Activated CD4-positive, alpha-beta T cell treated with anti-CD3 and anti-CD28 coated beads, Interleukin-2, amount 50 U/mL, for 1 hour (primary cell): ENCODE measurements at places on chromosomes 7 and 10.

GRCh38 chr10:132671228-132672154 lies 114.5 kb downstream of the NKX6-2 start:
- no peak for DNase-seq

- no peak for DNase-seq
Observed at GRCh38 chr7:117682681-117683385, 190.4 kb downstream of the CTTNBP2 start.

DNA sequence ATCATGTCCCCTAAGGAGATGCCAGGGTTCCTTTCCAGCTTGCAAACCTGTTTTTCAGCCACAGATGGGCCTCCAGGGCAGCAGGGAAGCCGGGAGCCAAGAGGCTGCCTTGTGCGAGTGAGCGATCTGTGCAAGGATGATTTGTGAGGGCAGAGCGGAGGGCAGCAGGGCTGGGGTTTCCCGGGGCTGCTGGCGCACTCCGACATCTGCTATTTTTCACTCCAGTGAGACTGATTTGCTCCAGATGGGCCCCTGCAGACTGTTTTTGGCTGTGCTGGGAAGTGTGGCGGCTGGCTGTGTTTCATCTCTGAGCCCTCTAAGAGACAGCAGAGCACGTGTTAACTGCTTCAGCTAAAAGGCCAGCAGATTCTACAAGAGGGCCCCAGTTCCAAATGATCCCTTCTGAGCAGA lies 466.2 kb downstream of the TYW1 start:
- no peak for DNase-seq

- no peak for DNase-seq
Observed at GRCh38 chr10:44293306-44293778, 91.6 kb downstream of the CXCL12 start.

- DNase-seq: no peak
Observed at GRCh38 chr10:70504521-70505358, 26.2 kb downstream of the PALD1 start.

DNA sequence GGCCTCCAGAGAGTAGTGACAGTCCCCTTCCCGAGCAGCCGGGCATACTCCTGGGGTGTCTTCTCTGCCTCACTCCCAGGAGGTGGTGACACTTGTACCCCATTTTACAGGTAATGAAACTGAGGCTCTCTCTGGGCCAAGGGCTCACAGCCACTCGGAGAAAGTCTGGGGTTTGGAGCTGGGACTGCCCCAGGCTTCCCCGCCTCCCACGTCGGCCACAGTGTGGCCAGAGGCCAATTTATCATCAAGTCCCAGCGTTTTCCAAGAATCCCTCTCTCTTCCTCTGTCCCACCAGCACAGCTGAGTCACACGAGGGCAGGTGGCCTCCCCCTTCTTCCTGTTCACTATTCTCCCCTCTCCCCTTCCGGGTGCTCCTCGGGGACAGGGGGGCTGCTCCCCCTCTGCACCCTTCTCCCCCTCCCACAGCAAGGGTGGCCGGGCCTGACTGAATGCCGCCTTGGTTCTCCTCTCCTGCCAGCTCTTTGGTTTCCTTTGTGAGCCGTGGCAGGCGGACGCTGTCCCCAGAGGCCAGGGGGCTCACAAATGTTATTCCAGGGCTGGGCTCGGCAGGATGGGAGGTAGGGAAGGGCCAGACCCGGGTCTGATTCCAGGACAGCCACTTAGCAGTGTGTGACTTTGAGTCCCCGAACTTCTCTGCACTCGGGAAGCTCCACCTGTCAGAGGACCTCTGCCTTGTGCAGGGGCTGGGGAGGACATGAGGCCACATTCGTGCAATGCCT lies 17.7 kb downstream of the CLIP2 start:
- no peak for DNase-seq

DNA sequence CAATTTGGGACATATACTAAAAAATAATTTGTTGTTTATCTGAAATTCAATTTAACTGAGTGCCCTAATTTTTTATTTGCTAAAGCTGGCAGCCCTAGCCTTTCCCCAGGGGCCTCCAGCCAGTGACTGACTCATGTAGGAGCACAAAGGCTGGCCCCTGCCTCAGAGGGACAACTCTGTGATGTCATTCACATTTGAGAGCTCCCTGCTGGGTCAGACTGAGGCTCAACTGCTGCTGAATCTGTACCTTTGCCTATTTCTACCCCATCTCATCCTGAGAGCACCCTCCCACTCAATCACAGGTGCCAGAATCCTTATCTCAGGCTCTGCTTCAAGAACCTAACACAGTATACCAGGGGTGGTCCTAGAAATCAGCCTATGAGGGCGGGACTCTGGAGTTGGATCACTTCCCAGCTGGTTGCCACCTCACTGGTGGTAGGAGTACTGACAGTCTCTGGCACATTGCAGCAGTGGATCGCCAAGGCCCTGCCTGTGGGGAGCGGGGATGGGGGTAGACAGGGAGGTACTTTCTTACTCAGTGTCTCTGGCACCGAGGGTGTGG lies 11.6 kb downstream of the GCK start:
- no peak for DNase-seq

- no peak for DNase-seq
Observed at GRCh38 chr7:102432442-102433218, 745 bp upstream of the ORAI2 start.

GRCh38 chr10:30728127-30728526 lies 98.6 kb upstream of the LYZL2 start:
- DNase-seq: no peak

DNA sequence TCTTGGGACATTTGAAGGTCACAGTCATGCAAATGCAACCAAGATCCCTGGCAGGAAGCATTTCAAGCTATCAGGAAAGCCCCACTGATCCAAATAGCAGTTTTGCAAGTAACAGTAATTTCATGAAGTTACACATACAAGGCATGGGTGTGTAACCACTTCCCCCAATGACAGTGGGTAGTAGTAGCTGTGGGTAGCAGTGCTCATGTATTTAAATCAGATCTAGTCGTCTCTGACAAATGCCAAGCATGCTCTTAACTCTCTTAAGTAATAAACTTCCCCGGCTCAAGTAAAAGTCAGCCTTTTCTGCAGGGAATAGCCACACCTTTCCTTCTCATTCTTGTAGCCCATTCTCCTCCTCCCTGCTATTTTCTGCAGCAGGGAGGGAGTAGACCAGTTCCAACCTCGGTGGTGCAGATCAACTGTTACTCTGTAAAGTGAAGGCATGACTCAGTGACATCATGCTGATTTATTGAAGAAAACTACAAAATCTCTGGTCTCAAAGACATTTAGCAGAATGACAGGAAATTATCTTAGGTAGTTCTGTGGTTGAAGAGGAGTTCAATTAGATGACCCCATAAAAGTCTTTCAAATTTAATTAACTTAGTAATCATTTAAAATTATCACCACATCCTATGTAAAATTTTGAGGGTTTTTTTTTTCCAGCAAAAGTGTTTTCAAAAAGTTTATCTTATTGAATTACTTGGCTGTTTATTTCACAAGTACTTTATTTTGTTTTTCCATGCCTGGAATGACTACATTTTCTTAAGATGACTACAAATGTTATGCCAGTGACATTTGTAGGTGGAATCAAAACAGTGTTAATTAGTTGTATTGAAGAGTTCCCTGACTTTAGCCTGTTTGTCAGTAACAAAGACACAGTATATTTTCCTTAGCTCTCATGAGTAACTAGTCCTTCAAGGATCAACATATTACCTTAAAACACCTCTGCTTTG lies 568.3 kb downstream of the INHBA start:
- DNase-seq: no peak

DNA sequence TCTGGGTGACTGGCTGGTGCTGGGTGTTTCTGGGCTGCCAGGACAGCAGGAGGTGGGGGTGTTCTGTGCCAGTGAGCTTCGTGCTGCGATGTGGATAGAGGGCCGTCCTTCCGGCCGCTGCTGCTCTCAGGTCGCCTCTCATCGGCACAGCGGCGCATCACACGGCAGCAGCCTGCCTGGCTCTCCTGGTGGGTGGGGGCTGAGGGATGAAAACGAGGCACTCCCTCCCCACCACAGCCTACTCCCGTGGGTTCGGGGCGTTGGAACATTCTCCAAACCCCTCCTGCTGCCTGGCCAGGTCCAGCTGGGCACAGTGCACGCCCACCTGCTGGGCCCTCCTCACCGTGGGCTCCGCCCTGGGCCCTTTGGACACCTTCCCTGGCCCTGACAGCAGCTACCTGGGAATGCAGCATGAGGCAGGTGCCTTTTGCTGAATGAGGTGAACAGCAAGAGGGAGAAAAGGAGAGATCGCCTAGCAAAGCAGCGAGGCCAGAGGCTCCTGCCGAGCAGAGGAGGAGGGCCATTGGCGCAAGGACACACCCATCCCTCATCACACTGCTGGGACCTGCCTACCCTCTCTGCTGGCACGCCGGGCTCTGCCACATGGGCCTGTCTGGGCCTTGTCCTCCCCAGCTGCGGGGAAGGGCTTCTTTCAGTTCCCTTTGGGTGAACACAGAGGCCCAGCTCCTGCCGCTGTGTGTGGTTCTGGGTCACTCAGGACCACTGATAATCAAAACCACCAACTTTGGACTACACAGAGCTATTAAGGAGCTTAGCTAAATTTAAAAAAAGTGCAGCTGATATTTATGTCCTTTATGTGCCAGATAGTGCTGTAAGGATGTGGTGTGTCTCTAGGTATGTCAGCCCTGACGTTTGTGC lies 33.4 kb downstream of the INPP5A start:
- no peak for DNase-seq

DNA sequence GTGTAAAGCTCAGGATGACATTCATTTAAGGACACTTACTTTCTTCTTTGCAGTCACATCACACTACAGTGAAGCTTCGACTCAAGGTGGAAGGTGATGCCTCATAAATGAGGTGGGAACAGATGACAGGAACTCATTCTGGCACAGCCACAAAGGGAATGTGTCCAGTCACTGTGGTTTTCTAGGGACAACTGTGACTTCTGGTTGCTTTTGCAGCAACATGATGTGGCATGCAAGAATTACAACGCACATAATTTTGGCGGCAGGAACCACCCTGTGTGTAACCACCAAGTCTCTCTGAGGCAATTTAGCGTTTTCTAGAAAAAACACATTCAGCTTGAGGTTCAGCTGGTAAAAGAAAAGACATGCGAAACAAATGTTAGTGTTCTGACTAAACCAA lies 32.0 kb upstream of the FERD3L start:
- no peak for DNase-seq

DNA sequence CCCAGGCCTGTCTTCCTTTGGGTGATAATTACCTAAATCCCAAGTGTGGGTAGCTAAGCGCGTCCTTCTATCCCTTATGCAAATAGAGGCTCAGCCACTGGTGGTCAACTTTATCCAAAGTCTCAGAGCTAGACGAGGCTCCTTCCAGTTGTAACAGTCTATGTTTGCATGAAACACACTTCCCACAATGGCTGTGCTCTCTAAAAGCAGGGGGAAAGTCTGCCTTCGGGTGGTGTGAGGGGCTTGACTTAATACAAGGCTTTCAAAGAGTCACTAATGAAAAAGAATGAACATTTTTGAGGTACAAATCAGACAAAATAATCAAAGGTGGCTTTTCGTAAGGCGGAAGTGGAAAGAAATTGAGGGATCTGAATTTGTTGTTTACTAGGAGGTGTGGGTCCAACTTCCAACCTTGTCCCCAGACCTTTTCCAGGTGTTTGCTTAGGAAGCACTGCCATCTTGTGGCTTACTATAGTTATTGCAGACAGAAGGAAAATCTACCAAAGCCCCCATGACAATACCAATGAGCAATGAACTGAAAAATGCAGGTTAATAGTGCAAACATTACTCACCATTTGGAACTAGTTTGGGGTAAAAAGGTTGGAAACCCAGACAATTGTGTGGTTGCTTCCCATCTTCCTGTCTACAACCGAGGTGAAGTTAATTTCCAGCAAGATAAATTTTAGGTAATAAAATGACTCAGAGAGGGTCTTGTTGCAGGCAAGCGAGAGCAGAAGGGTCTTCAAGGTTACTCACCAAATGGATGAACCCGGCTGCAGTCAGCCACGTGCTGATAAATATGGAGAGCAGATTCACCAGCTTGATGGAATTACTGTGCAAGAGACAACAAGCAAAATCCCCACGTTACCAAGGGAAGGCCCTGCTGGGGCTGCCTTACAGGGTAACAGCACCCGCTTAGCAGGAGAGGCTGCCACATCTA lies 525.7 kb downstream of the KCNMA1 start:
- no peak for DNase-seq

DNA sequence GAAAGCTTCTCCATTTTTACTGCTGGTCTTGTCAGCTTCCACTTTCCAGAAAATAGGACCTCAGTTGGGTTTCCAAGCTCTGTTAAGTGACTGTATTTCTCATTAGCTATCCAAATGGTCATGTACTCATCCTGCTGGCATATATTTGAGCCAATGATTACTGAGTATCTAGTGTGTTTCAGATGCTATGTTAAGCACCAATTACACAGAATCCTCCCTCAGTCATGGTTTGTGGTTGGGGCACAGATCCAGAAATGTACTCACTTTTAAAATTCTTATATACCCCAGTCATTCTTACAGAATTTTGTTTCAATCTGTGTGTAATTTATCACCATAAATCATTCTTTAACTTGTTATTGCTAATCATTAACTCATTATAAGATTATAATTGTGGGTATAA lies 362.3 kb upstream of the MTPN start:
- no peak for DNase-seq

- no peak for DNase-seq
Observed at GRCh38 chr7:21367537-21367936, 60.3 kb upstream of the SP4 start.

GRCh38 chr7:157693521-157694375 lies 356.9 kb downstream of the DNAJB6 start:
- DNase-seq: no peak

DNA sequence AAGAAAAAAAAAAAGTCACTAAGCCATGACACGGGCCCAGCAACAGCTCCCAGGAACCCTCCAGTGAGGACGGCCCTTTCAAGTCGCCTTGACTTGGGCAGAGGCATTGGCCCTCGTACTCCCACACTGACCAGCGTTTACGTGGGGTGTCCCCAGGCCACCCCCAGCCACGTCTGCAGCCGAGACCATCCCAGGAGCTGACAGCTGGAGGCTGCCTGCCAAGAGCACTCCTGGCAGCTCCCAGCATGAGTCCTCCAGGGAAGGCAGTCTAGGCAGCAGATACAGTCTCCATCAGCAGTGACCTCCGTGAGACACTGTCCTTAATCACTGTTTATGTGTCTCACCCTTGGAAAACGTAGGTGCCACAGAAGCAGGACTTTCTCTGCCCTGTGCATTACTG lies 86.5 kb downstream of the PROSER2 start:
- no peak for DNase-seq

GRCh38 chr10:43202224-43202656 lies 64.0 kb downstream of the CSGALNACT2 start:
- DNase-seq: peak; percentile 57

GRCh38 chr7:128424686-128425275 lies 15.0 kb upstream of the IMPDH1 start:
- no peak for DNase-seq

- DNase-seq: no peak
Observed at GRCh38 chr10:76115131-76115470, 683.7 kb downstream of the LRMDA start.
